ENCODE measurements at places on chromosomes 6 and 20.

DNA sequence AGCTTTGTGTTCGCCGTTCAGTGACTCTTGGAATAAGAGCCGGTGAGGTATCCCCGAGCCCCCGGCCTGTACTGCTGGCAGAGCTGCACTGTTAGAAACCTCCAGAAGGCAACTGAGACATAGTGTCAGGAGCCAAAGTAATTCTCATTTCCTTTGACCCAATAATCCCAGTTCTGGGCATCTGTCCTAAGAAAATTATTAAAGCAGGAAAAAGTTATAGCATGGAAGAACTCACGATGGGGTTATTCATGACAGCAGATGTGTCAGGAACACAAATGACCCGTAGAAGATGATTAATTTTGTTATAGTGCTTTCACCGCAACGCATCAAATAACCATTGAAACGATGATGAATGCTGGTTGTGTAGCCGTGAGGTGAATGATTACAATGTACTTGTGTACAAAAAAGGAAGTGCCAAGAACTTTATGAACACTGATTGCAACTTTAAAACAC, 20.3 kb downstream of the CYP21A2 start:
- DNase-seq: no peak

DNA sequence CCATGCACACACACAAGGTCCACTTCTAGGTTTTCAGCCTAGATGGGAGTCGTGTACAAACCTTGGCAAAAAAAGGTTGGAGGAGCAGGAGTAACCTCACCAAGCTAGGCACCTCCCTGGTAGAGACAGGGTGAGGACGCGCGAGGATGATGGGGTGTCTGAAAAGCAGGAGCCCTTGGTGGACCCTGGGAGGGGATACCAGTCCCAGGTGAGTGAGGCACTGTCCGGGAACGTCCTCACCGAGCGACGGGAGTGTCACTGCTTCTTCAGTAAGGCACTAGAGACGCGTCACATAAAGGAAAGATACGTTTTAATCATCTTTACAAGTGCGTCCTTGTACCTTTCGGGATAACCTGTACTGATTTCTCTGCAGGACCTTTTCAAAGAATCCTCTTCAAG, 29.4 kb upstream of the ZBP1 start:
- no peak for DNase-seq

GRCh38 chr20:47397652-47398301, 41.3 kb upstream of the ZMYND8 start:
- DNase-seq: peak; percentile 74

GRCh38 chr20:60096166-60096565, 137.9 kb downstream of the CDH26 start:
- DNase-seq: no peak

- no peak for DNase-seq
These were observed 15.9 kb downstream of the BCAS1 start for GRCh38 chr20:54054516-54054915.

DNA sequence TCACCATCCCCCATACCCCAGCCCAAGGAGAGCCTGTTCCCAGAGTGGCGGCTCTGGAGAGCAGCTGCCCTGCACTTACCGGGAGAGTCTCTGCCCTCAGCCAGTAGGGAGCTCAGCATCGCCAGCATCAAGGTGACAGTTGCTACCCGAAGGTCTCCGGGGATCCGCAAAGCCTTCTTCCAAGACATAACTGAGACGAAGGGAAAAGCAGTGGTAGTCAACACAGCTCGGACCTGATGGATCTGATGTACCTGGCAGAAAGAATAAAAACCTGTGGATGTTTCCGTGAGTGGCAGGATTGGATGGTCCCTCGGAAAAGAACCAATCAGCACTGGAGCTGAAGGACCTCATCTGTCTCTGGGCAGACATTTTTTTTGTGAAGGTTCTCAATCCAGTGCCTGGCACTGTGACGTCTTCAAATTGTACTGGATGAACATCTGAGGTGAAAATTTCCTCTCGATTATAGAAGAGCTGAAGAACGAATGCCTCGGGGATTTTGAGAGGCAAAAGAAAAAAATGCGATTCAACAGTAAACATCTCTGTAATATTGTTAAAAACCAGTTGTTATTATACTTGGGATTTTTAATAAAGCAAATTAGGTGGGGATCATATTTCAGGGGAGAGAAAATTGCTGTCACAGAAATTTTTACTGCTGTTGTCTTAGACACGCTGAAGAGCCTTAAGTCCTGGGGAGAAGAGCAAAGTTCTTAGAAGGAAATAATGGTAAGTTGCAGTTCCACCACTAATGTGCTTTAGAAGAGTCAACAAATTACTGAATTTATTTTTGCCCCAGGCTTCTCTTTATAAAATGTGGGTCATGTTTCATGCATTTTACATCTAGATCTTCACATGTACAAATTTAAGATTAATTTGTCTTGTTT, at the start of gene HLA-DQB1:
TSS of gene HLA-DQB1 (minus strand) at position 238 of the 881 bp plus-strand sequence. CDS start at position 188, 50 bp downstream.
- DNase-seq: no peak

DNA sequence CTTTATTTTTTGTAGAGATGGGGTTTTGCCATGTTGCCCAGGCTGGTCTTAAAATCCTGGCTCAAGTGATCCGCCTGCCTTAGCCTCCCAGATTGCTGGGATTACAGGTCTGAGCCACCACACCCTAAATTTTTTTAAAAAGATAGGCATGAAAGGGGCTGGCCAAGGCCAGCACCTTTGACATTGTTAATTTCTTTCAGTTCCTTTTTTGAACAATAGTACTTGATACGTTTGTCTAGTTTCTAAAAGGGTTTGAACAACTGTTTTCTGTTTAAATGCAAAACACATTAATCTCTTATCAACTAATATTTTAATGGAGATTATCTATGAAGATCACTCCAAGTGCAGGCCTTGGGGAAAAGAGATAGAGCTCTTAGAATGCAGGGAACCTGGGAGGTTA, 37.6 kb upstream of the PTPRK start:
- no peak for DNase-seq

DNA sequence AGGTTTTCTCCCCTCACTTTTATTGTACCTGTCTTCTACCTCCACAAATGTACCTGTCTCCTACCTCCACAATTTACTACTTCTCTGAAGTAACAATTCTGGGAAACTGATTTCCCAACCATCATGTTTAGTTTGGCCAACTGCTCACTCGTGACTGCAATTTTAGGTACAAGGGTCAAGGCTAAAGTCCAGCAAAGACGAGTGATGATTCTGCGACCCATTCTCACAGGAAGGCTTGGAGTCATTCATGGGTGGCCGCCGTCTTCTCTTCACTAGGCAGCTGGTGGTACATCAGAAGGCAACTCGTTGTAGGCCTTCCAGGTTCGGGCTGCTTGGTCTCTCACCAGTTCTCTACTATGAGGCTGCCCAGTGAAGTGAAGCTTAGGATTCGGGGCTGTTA, 483.8 kb upstream of the JARID2 start:
- DNase-seq: no peak

- DNase-seq: no peak
These were observed 566.5 kb upstream of the AGPAT4 start for GRCh38 chr6:161840380-161840779.

GRCh38 chr6:2524090-2524489, 226.6 kb downstream of the MYLK4 start:
- no peak for DNase-seq

GRCh38 chr20:41476013-41476441, 109.4 kb upstream of the EMILIN3 start:
- peak; percentile 71 for DNase-seq

GRCh38 chr20:14991023-14991422, 653.6 kb upstream of the FLRT3 start:
- no peak for DNase-seq

DNA sequence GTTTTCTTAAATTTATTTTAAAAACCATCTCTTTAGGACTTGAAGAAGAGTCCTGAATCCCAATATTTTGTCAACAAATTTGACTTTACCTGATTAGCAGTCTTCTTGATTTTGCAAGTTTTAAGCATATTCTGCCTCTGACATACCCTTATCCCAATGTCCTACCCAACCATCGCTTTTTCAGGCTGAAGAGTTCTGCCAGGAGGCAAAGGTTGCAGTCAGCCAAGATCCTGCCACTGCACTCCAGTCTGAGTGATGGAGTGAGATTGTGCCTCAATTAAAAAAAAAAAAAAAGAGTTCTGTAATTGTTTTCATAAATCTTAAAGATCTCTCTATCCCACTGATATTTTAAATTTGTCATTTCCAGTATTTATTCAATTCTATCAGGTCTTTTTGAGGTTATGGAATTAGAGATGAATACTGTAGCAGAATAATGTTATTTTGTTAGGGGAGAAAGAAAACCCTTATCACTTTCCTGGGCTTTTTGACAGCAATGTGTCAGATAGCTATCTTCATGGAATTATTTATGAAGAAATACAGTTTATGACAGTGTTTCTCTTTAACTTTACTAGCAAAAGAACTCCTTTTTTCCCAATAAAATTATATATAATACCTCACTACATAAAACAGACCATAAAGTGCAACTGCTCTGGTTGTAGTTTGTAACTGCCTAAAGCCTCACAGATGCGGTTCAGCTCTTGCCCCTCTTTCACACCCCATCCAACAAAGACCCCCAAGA, 78.2 kb downstream of the IBTK start:
- DNase-seq: no peak

DNA sequence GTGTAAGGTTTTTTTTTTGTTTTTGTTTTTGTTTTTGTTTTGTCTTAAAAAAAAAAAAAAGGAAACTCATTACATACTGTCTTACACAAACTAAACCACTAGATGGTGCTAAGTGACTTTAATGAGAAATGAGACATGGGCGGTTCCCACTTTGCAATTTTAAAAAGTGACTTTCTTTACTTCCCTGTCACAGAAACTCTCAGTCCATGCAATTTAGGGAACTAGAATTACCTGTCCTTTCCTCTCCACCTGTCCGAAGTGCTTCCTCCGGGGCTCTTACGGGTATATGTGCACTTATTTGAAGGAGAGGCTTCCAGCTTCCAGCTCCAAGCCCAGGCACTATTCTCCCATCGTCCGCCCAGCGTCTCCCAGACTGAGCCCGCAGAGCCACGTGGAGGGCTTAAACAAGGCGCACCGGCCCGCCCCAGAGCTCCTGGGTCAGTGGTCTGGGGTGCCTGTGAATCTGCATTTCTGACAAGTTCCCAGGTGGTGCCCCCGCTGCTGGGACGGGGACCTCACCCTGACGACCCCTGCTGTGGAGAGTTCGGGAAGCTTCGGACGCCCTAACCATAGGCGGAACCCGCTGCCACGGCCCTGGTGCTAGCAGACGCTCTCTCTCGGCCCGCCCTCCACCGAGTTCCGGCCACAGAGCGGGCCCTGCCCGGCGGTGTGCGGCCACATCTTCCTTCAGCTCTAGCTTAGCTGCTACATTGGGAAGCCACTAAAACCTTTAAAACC, 26.1 kb downstream of the BFSP1 start:
- peak; percentile 6 for DNase-seq

- DNase-seq: no peak
These were observed 123.9 kb downstream of the COL12A1 start for GRCh38 chr6:75081921-75082320.

GRCh38 chr20:4119854-4120209, 104.5 kb upstream of the RNF24 start:
- no peak for DNase-seq

DNA sequence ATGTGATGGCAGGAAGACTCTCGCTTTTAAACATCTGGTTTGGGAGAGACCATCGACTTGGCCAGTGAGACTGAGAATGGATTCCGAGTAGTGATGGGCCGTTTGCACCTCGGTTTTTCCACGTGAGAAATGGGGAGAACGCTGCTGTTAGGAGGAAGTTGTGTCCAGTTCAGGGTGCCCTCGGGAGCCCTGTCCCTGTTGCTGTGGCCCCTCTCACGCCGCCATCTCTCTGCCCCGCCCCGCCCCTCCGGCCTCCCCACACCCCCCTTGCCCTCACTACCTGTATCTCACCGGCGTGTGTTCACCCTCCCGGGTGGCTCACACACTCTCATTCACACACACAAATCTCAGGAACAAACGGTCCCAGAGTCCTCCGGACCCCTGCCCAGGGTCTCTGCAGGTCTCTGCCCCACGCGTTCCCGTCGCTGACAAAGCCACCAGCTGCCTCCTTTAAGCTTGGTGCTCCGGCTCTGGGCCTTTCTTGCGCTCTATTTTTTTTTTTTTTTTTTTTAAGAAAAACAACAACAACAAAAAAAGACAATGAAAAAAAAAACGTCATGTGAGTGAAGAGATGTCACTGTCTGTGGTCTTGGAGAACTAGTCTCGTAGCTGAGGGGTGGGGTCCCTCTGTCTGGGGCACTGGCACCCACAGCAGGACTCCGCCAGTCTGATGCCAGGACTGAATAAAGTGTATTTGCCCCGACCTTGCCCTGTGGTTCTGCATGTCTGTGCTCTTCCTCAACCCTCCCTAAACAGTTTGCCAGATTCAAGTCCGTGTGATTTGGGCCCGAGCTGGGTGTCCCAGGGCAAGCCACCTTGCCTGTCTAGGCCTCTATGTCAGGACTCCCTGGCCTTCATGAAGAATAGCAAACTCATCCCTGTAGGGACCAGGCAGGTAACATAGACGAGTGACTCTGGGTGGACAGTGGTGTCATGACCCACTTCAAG, 2.9 kb downstream of the SOX12 start:
- DNase-seq: no peak

DNA sequence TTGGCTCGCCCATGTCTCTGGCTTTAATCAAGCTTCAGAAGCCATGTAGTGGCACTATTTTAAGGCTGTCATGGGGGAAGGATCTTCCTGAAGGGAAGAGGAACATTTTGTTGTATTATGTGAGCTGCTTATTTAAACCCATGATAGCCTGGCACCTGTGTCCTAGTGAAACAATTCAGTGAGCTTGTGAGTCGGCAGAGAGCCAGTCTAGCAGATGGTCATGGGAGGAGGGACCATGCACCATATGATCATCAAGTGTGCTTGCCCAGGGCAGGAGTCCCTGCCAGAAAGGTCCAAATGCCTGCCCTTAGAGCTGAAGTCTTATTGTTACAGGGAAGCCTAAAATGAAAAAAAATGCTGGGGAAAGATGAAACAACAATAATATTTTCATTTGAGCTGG, 132.9 kb downstream of the PRDM13 start:
- peak; percentile 33 for DNase-seq

DNA sequence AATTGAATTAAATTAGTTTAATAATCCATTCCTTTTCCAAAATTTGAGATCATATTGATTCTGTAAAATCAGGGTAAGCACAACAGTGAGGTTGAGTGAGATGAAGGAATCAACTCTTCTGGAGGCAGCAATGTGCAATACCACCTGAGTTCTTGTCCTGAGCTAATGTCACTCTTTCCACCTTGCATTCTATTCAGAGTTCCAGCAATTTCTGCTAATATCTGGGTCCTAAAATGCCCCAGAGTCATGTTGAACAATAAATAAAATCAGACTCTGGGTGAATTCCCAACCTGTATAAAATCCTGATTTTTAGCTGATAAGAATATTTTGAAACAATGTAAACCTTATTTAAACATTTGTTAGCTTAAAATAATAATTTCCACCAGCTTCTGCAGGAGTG, 590.8 kb upstream of the ADGRB3 start:
- DNase-seq: no peak

DNA sequence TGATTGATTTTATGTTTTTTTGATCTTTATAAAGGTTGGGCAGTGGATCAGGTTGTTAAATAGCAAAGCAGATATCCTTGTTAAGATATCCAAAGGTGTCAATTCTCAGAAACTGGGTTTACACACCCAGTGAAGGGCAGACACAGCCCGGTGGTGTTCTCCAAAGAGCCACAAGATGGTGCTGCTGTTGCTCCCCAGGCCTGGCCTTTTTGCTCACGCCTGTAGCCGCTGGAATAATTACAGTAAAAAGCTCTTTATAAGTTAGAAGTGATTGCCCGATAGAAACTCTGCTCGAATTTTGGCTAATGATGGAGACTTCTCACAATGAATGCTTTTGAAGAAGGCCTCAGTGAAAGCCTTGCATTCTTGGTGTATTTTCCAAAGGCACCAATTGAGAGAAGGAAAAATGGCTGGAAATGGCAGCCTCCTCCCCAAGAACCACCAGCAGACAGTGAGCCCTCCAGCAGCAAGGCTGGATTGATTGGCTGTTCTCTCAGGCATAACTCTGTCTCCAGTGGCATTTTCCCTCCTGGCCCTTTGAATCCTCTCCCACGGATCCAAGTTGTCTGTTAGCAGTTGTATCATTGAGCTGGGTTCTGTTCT, 120.5 kb upstream of the CHD6 start:
- DNase-seq: peak; percentile 22
